ENCODE measurements at places on chromosomes 3 and 15.

DNA sequence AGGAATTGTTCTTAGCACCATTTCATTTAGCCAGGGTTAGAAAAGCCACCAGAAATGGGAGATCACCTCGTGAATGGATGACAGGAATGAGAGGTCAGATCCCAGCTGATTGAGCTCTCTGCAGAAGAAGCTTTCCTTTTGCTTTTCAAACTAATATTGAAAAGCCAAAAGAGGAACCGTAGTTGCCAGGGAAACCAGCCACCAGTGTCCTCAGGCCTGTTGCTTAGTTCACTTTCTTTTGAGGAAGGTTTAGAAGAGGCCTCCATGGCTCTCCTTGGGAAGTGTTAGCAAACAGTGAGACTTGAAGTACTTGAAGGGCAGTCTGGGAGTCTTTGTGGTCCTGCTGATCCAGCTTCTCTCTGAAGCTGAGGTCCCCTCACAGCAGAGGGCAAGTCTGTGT lies 7.4 kb upstream of the CCK start:
- no peak for DNase-seq

GRCh38 chr3:27340534-27340933 lies 28.6 kb downstream of the NEK10 start:
- no peak for DNase-seq

DNA sequence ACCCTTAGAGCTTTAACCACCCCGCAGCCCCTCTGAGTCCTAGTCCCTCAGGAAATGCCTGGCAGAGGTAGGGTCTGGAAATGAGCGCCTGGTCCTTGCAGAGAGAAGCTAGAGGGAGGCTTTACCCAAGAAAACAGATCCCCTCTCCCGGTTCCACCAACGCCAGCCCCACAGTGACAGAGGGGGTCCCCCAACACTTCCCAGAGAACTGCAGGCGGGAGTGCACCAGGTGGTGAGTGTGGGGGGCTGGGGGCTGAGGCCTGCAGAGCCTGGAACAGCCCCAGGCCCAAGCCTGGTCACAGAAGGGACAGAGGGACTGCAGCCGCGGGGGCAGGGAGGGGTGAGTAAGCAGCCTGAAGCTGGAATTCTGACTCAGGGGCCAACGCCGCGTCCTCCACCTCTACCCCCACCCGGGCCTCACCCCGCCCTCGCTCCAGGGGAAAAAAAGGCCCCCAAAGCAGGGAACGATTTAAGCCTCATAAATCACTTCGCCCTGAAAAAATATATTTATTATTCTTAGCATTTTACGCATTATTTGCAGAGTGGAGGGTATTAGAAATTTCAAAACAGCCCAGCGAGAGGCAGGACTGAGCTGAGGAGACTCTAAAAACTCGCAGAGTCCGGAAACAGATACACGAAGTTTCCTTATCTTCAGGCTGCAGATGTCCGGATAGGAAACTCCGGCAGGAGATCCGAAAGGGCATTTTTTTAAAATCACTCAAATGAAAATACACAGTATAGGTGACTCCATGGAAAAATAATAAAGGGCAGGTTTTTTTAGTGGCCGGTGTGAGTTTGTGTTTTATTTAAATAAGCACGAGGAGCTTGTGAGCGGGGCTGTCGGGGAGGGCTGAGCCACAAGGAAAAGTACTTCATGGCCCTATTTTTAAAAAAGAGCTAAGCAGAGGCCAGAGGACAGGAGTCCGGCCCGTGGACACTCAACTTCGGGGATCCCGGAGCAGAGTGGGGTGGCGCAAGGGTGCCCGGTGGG lies 10.0 kb downstream of the GATA2 start:
- DNase-seq, result no peak

DNA sequence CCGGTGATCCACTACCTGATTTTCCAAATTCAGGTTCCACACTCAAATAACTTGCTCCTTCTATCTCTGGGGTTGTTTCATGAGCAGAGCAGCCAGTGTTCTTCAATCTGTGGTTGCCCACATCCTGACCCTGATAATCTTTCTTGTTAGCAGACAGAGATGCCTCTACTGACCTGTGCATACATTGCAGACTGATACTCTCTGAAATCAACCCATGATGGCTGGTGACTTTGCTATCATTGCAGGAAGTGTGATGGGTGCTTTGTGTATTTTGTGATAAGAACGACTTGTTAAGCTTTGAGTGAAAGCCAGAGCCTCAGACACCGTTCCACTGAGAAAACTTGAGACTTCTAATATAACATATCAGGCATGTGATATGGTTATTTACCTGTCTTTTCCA lies 39.9 kb downstream of the GATM start:
- no peak for DNase-seq

DNA sequence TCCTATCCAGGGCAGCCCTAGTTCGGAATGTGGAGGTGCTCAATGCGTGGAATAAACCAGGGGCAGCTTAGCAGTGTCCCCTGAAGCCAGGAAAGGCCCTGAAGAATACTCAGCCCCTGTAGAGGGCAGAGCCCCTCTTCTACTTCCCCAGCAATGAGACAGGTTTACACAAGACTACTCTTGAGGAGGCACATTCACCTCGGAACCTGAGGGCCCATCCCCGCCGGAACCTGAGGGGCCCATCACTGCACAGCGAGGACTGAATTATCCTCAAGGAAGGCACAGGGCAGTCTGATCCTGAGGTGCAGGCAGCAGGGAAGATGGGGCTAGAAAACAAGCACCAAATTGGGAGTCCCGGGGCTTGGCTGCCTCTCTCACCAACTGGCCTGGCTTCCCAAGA lies 22.2 kb downstream of the CCDC13 start:
- no peak for DNase-seq

- no peak for DNase-seq
Measured at GRCh38 chr15:56886363-56886931, 32.0 kb upstream of the TCF12 start.

DNA sequence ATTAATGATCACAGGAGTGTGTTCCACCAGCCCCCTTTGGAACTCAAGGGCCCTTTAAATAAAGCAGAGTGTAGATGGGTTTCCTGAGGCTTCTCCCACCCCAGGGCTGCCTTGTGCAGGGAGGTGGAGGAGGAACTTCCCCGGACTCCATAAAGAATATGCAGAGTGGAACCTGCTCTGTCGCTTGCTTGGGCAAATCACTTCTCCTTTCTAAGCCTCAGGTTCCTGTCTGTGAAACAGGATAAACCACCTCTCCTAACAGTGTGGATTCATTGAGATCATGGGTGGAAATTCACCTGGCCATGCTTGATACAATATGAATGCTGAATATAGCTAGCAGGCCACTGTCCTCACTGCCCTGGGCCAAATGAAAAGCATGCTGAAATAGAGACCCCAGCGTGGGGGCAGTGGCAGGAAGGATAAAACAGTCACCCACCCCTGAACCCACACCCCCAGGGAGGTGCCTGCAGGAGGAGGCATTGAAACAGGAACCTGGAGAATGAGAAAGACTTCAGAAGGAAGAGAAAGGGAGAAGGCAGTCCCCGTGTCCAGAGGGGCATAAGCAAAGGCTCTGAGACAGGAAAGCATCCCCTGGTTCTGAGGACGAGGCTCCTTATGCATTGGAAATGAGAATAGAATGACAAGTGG lies 41.1 kb upstream of the CHRNB4 start:
- DNase-seq, result no peak

GRCh38 chr3:116445311-116445841 lies at the start of gene LSAMP:
LSAMP (minus strand) TSS chr3:116445487.
- DNase-seq, result no peak

DNA sequence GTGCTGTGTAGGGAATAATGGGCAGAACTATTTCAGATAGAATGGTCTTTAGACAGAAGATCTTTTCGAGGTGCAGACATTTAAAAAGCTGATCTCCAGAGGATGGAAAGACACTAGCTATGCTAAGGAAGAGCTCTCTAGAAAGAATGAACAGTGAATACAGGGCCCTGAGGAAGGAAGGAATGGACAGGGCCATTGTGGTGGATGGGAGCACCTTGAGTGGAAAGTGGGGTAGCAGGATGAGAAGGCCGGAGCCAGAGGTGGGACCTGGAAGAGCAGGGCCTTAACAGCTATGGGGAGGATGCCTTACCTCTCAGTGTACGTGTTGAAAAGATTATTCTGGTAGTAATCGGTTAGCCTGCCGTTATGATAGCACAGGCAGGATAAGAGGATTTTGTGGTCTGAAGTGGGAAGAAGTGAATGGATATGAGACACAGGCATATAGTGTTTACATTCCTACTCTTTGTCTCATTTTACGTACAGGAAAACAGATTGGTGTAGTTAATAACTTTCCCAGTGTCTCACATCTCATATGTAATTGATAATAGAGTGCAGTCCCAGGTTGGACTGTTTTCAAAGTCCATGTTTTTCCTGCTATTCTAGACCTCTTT lies 172.4 kb downstream of the KLHL25 start:
- DNase-seq, result no peak

DNA sequence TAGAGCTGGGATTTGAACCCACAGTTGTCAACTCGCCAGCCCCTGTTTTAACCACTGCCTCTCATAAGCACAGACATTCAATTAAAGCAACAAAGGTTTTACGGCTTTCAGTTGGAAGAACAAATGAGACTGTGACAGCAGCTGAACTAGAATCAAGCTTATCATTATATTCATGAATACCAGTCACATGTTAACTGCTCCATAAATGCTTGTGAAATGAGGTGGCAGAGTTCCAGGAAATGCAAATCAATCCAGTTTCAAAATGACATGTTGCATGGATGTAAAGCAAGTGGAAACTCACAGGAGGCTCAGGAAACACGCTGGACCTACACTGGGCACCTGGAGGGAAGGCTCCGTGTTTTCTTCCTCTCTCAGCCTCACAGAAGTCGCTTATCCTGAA lies 3.9 kb downstream of the GP5 start:
- no peak for DNase-seq

DNA sequence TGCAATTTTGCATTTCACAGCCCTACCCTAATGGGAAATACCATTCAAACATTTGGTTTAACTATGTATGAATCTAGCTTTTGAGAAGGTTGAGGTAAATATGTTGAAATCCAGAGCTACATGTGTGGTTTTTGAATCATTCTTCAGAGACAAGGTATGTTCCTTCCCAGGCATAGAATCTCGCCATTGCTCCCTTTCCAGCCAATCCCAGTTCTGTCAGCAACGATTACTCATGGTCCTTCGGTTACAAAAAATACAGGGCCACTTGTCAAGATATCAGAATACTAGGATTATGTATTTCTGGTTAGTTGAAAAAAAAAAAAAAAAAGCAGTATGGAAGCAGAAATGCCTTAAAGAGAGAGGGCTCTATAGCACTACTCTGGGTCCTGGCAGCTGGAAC lies 182.4 kb downstream of the RBMS3 start:
- DNase-seq, result no peak

DNA sequence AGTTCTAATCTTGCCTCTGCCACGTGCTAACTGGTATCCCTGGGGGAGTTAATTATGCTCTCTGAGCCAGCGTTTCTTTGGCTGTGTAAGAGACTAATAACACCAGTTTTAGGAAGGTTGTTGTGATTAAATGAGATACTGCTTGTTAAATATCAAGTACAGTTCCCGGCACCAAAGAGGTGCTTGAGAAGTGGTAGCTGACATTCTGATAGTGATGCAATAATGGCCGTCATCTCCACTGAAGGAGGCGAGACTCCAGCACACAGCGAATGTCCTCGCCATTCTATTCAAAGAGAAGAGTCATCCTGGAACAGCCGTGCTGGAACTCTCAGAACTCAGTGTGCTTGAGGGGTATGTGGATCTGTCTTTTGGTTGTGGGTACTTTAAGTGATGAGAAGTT lies 9.8 kb upstream of the C3orf70 start:
- no peak for DNase-seq

GRCh38 chr3:13776253-13777050 lies 103.4 kb downstream of the WNT7A start:
- DNase-seq, result no peak

DNA sequence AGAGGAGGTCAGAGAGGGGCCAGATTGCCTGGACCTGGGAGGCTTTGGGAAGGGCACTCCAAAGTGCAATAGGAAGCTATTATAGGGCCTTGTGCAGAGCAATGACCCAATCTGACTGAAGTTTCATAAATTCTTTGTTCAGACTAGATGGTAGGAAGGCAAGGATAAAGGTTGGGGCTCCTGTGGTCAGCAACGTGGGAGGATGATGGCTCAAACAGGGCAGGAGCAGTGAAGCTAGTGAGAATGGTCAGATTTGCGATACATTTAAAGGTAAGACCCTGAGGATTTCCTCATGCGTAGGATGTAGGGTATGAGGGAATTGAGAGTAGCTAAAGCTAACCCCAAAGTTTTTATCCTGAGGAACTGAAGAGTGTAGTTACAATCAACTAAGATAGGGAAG lies 139.0 kb downstream of the USP13 start:
- no peak for DNase-seq

All from stimulated activated CD4-positive, alpha-beta T cell treated with anti-CD3 and anti-CD28 coated beads, TNF-alpha, amount 100 ng/mL, for 1 hour (primary cell).